ENCODE measurements at places on chromosomes 1 and 21.

- no peak for DNase-seq
These were observed 192.9 kb upstream of the HP1BP3 start for GRCh38 chr1:20980051-20980450.

- DNase-seq: peak; percentile 51
These were observed 202.1 kb upstream of the SGIP1 start for GRCh38 chr1:66331658-66332547.

DNA sequence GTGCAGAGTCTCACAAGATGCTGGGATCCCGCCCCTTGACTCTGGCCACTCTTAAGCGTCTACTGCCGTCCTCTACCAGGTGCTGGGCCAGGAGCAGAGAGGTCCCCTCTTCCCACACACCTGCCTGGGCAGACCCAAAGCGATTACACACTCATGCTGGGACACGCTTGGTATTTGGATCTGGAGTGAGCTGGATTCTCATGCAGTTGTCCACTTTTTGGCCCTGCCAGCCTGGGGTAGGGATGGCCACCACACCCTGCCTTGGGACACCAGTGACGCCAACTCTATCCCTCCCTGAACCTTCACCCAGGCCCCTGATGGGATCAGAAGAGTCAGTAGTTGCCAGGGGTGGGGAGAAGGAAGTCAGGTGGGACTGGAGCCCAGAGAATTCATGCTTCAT lies 28.6 kb downstream of the ITPKB start:
- DNase-seq: no peak

GRCh38 chr1:1373815-1374588 lies 1.0 kb downstream of the AURKAIP1 start:
- DNase-seq: no peak

DNA sequence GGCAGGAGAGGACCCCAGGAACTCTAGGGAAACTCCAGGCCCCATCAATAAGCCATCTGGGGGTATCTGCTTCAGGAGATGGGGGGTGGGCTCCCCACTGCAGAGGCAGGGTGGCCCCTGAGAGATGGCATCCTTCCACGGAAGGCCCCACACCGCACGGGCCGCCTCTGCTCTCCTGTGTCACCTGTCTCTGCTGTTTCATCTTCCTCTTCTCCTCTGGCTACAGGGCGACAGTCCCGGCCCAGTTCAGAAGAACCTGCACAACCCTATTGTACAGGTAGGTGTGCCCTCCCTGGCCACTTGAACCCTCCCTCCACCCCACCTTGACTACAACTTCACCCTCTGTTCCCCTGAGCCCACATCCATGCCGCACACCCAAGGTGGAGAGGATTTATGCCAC lies 90.2 kb upstream of the TMEM51 start:
- no peak for DNase-seq

GRCh38 chr1:37570528-37571334 lies 14.0 kb downstream of the DNALI1 start:
- DNase-seq: no peak

DNA sequence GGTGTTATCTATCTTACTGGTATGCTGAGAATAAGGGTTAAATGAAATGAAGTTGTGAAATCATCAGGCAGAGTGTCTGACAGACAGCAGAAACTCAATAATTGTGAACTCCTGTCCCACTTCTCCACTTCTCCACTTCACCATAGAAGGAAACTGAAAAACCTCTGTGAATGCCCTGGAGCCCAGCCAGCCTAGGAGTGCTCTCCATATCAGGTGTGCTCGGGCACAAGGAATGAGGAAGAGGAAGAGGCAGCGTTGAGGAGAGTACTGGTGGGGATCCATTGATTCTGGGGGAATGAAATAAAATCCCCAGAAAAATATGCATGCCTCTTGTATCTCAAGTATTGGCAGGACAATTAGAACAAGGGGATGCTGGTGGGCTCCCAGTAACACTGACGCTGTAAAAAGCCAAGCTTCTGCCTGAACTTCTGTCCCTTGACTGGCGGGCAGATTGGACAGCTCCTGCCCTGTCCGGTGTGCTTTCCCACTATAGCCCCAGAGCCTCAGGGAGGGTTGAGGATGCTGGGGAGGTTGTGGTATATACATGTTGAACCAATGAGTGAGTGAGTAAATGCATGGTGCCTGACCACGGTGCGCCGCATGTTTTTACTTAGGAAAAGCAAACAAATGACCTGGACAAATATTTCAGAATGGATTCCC lies 47.7 kb downstream of the NMNAT2 start:
- no peak for DNase-seq

DNA sequence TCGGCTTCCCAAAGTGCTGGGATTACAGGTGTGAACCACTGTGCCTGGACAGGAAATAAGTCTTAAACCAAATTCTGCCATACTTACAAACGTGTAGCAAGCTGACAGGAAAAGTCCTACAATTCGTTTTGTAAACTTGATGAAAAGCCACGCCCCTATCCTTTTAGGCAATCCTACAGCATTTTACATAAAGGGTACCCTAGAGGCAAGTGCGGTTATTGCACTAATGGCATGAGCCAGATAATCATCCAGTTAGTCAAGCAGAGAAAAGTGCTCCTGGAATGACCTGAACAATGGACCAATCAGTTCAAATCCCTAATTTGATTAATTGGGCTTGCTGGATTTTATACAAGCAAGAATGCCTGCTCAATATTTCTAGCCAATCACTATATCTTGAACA lies 338.2 kb downstream of the KIF26B start:
- no peak for DNase-seq

DNA sequence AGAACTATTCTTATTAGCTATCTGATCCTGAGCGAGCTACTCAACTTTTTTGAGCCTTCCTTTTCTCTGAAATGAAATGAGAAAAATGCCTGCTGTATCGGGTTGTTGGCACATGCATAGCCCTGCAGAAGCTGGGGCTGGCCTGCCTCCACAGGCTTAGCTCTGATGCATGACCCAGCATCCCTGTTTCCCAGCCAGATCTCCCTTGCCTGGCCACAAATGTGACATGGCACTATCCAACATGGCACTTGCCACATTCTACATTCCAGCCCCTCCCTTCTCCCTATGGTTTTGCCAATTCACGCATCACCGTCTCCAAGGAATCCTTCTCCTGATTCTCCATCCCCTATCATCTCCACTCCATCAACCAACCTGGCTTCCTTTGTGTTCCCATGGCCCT lies 13.8 kb downstream of the RNU5D-1 start:
- no peak for DNase-seq

DNA sequence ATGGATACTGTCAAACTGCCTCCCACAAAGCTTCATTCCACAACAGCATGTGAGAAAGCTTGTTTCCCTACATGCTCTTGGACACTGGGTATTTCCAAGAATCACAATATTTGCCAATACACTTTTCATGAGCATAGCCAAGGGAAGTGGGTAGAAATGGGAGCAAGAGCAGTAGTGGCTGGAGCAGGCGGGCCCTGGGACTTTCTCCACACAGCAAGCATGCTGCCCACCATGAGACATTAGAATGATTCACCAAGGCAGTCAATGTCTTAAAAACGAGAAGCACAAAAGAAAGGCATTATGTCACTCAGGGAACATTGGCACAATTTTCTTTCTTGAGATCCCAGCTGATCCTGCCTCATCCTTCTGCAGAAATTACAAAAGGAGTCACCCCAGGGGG lies 371.6 kb upstream of the RUNX1 start:
- DNase-seq: no peak

DNA sequence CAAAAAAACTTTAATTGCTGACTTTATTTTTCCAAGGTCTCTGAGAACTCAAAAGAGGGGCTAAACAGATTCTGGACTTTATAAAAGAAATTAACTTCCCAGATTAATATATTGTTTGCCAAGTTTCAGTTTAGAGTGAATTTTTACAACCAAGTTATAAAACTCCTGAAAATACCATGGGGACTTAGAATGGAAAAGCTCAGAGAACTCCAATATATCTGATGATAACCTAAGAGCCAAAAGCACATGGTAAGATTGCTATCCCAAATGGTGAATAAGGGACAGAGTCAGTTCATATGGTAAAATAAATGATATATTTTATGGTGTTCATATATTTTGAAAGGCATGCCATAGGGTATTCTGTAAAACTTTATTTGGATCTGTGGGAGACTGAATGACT lies 470.9 kb downstream of the TTLL7 start:
- DNase-seq: no peak

DNA sequence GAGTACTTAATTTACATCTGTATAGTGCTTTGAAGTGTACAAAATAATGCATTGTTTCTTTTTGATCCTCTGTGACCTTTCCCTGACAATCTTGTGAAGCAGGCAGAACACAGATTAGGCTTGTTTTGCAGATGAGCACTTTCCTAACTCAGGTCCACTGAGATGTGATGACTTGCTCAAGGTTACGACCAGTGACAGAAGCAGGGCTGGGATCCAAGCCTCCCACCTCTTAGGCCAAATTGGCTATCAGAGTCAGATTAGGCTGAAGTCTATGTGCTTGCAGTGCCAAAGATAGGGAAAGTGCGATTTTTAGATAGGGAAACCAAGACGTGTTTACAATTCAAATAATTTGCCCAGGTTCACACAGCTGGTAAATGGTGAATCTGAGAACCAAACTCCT lies 147.3 kb downstream of the OMA1 start:
- DNase-seq: no peak

GRCh38 chr1:22562584-22563583 lies at the start of gene EPHA8:
EPHA8 (plus strand) TSS chr1:22563489; CDS start chr1:22563636, 147 bp downstream.
- no peak for DNase-seq

- no peak for DNase-seq
These were observed 1153.1 kb upstream of the B3GALT2 start for GRCh38 chr1:194339471-194339870.

DNA sequence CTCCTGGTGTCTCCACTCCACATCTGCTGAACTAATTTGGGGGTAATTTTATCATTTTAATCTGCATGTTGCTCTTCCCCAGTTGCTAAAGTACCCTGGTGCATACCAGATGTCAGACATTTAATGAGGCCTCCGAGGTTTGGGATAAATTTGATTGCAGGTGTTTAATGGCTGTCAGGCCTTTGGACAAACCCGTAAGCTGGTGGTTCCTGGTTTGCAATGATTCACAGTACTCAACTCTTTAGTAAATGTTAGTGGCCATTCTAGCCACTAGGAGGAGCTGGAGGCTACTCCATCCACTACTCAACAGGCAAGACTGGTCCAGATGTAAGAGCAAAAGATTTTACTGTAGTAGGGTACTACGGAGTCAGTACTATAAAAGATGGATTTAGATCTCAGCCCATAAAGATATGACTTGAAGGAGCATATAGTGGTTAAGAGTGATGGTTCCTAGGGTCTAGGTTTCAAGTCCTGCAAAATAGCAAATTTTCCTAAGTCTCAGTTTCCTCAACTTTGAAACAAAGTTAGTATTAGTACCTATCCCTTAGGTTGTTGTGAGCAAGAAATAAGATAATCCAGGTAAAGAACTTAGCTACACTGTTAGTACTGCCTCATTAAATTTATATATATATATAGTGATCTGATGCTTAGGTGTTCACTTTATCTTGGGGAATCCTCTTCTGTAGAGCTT lies 132.8 kb downstream of the SNX7 start:
- DNase-seq: peak; percentile 34

DNA sequence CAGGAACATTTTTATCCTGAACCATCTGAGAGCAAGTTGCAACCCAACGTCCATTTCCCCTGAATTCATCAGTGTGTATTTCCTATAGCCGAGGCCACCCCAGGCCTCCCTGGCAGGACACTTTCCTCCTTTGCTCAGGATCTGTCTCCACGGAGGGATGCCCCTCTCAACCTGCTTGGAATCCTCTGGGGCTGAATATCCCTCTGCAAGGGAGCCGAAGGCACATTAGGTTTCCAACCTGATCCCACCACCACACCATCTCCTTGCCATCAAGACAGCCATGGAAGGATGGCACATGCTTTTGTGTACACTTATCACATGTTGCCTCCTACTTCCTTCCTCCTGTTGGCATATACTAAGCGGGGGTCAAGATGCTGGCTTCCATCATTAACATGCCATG lies 74.8 kb upstream of the EDN2 start:
- no peak for DNase-seq

GRCh38 chr1:36664571-36665287 lies 182.0 kb upstream of the CSF3R start:
- no peak for DNase-seq

DNA sequence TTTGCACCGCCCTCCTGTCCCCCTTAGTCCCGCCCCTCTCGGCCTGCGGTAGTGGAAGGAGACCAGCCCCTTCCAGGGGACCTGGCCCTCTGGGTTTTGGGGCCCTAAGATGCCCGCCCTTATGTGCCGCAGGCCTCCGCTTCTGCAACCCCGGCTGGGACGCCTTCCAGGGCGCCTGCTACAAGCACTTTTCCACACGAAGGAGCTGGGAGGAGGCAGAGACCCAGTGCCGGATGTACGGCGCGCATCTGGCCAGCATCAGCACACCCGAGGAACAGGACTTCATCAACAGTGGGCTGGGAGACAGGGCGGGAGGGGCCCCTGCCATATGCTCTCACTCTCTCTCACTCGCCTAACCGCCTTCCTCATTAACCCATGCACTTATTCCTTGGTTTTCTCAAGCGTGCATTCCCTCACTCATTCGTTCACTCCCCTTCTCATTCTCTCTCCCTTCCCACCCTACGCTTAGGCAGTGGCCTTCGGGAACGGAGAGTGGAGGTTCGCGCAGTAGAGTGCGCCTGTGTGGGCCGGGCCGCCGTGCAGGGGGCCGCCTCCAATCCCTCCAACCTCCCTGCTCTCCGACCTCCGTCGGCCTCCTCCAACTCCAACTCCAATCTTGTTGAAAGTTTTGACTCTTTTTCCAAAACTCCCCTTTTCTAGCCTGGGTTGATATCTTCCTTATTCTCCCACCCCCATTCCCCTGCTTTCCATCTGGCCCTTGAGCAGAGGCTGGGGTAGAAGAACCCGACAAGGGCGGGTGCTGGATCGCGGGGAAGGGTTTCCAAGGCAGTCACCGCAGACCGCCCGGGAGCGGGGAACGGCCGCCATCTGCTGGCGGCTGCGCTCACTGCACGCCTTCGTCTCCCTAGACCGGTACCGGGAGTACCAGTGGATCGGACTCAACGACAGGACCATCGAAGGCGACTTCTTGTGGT lies 15.2 kb downstream of the BCAN start:
- peak; percentile 61 for DNase-seq

GRCh38 chr1:172417557-172417956 lies 2.9 kb upstream of the C1orf105 start:
- no peak for DNase-seq
